ENCODE measurements at places on chromosomes 4 and X.

DNA sequence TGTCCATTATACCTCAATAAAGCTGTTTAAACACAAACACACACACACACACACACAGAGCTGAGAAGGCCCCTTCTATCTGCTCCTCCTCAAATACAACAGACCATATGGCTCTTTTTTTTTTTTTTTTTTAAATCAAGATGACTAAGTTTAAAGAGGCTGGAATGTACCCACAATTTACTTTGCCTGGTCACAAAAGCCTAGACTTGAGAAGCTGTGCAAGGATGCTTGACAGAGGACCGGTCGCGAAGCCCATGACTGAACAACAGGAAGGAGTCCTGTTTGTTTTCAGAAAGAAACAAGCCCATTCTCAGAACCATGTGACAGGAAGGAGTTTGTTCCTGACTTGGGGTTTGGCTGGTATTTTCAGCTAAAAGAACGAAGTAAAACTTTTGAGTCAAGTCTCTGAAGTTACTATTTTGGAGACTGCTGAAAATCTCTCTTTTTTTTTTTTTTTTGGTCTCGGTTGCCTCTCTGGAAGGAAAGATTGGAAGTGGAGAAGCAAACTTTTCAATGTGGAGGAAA, 650.9 kb upstream of the TENM3 start:
- DNase-seq = no peak

GRCh38 chr4:94442251-94442650, 9.5 kb upstream of the PDLIM5 start:
- DNase-seq = no peak

DNA sequence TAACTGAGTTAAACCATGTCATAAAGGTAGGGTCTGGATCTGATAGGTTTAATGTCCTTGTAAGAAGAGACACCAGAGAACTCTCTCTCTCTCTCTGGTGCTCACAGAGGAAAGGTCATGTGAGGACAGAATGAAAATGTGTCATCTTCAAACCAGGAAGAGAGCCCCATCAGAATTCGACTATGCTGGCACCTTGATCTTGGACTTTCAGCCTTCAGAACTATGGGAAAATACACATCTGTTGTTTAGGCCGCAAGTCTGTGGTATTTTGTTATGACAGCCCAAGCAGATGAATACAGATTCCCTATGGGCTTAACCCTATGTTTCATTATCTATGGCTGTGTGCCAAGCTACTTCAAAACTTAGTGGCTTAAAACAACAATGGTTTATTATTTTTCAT, 105.5 kb upstream of the DDIT4L start:
- no peak for DNase-seq

- DNase-seq = no peak
Observed at GRCh38 chr4:136575146-136575545, 957.1 kb downstream of the PCDH18 start.

- DNase-seq = no peak
Observed at GRCh38 chr4:82589756-82590155, 28.0 kb upstream of the TMEM150C start.

DNA sequence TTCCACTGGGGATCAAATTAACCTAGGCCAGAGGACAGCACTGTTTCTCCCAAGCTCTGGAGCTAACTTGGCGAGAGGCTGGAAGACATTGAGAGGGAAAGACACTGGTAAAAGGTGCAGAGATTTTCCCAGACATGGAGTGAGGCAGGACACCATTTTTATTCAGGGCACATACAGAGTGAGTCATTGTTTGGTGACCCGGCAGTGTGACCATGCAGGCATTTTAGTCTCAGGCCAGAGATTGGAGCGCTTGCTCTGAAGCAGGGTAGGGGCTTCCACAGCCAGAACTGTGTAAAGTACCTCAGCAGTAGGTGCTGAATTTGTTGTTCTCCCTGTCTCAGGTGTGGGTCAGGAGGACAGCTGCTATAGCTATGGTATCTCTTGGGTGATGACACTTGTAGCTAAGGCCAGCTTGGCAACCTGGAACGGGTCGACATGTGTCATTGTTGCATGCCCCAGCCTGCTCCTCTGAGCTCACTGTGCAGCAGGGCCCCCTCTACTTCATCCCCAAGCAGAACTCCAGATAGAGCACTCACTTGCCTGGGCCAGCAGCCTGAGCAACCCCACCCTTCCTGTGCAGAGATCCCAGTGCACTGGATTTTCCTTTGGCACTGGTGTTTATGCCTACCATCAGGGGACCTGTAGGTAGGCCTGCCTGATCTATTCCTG, 79.8 kb upstream of the ATP8A1 start:
- no peak for DNase-seq

- DNase-seq = no peak
Observed at GRCh38 chrX:100830547-100830946, 10.4 kb downstream of the CSTF2 start.

DNA sequence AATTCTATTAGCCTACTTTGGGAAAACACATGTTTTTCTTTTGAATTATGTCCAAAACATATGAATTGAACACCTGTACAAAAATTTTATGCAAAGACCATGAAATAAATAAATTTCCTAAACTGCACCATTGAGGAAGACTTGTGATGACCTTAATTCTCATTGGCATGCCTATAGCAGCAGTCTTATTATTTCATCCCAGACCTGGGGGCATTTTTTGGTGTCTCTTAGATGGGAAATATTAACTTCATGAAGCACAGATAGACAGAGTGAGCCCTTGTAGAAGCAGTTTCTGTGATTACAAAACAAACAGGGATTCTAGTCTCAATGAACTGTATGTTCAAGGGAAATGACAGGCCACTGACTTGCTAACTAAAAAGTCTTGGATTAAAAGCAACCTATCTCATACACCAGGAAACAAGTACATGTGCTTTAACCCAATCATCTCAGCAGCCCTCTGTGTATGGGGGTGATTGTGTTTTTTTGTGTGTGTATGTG, 32.0 kb upstream of the HPGD start:
- DNase-seq = no peak

DNA sequence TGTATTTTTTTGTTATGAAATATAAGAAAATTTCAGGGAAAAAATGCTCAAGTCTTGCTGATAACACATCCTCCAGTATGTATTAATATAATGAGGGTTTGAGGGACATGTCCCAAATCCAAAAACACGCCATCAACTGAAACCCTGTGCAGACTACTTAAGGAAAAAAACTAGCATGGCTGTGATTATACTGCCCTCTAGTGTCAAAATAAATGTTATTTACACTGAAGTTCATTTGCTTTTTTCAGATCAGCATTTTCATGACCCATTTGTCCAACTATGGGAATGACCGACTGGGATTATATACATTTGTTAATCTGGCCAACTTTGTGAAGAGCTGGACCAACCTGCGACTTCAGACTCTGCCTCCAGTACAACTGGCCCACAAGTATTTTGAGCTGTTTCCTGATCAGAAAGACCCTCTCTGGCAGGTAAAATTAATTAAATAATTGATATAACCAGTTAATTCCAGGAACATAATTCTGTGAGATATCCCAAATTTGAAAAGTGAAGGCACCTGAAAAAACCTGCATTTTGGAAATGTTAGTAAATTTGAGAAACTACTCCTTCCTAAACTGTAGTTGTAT, 128.5 kb downstream of the PRSS12 start:
- peak; percentile 38 for DNase-seq

DNA sequence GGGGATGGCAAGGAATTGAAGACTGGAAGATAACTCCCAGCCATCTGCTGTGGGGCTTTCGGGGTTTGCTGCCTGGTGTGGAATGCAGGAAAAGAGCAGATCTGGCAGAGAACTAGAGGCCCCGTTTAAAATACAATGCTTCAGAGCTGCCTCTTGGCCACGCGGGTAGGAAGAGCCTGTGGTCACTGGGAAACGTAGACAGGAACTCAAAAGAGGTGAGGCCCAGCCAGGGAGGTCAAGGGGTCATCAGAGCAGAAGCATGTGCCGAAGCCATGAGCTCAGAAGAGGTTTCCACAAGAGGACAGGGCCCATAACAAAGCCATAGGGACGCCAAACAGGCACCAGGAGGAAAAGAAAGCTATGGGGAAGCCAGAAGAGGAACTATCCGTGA, 14.5 kb upstream of the STS start:
- DNase-seq = no peak

GRCh38 chr4:182429896-182430295, 186.7 kb downstream of the TENM3 start:
- DNase-seq = no peak

GRCh38 chr4:99817309-99817890, 773 bp downstream of the DAPP1 start:
- no peak for DNase-seq

GRCh38 chrX:139224953-139225665, 305.4 kb upstream of the F9 start:
- no peak for DNase-seq

- DNase-seq = no peak
Observed at GRCh38 chrX:22095286-22095685, 63.2 kb downstream of the PHEX start.

DNA sequence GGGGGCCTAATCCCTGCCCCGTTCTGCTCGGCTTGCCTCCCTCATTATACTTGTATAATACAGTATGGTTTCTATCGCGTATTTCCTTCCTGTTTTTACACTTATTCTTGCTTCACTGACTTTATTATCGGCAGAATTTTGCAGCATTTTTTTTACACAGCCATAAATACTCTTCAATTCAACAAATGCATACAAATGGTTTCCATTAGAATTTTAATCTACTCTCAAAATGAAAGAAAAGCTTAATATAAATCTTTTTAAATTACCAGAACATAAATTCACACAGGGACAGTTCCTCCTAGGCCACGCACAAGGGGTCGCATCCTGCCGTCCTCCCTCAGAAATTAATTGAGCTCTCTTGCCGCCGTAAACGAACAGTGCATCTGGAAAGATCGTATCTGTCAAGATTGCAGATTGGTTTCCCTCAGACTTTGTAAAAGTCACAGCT, 42.9 kb downstream of the DCTD start:
- DNase-seq = no peak

GRCh38 chr4:55393461-55394320, 2.1 kb upstream of the TMEM165 start:
- DNase-seq = peak; percentile 55

DNA sequence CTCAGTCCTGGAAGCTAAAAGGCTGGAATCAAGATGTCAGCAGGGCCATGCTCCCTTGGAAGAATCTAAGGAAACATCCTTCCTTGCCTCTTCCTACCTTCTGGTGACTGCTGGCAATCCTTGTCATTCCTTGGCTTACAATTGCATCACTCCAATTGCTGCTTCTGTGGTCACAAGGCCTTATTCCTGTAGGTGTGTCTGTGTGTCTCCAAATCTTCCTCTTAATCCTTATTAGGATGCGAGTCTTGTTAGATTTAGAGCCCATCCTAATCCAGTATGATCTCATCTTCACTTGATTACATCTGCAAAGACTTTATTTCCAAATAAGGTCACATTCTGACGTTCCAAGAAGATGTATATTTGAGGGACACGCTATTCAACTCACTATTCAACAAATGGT, 52.2 kb downstream of the SMIM20 start:
- peak; percentile 50 for DNase-seq

DNA sequence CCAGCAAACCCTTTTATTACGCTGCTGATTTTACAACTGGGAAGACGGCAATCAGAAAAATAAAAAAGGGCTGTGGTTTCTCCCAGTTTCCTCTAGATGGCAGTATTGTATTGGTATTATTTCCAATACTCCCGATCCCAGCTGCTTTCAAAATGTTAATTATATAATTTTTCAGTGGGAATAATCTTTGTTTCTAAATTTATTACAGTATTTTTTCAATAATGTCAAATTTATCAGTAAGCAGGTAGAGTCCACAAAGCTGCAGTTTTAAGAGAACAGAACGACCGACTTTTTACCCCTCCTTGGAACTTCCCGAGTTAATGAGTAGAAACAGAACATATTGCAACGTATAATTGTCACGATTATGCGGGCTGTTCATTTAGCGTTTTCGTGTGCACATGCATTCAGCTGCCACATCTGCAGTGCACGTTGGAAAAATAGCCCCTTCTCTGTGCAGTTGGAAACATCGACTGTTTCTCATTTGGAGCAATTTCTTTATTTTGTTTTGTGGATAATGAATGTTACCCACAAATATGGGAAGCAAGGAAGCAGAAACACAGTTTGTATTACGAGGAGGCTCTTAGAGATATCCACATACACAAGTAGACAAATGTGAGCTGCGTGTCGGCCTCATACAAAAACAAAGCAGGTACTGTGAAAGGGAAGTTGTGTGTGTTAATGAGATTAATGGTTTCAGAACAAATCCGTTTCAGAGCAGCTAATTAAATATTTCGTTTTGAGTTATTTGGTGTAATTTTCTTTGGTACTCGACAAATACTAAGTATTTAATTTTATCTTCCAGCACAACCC, 188.0 kb downstream of the STIM2 start:
- peak; percentile 57 for DNase-seq

GRCh38 chrX:31376408-31377022, 304.7 kb upstream of the FTHL17 start:
- peak; percentile 30 for DNase-seq

DNA sequence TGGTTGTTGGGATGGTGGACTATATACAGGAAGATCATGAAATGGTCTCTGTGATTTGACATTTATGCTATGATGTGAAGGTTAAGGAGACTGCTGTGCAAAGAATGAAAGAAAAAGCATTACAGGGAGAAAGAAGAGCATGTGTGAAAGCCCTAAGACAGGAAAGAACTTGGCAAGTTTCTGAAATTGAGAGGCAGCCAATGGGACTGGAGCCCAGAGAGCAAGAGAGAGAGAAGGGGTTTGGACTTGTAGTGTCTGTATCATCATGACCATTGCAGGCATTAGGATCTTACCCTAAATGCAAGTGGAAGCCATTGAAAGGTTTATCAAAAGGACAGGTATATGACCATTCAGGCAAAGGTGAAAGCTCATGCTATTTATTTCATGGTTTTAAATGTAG, 147.1 kb downstream of the NAA11 start:
- DNase-seq = no peak

- DNase-seq = no peak
Observed at GRCh38 chr4:47876784-47877546, 37.4 kb downstream of the NFXL1 start.

DNA sequence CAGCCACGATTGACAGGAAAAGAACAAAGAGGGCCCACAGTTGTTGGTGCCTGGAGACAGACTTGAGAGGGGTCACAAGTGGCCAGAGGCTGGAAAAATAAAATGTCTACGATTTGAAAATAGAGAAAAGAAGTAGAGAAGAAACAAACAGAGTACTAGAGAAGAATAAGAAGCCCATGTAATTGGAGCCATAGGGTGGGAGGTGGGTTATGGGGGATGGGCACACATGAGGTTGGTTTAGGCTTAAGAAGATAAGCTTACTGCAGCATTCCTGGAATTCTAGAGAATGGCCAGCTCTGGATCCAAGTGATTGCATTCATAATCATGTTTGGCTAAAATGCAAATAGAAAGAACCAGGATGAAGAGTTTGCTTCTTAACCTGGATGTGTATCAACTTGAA, 210.7 kb downstream of the MAML3 start:
- DNase-seq = no peak

- DNase-seq = no peak
Observed at GRCh38 chrX:110723844-110724243, 71.8 kb downstream of the CHRDL1 start.

GRCh38 chr4:55311792-55312488, 34.1 kb upstream of the SRD5A3 start:
- DNase-seq = no peak

- peak; percentile 93 for DNase-seq
Observed at GRCh38 chr4:143184503-143185252, at the start of gene USP38. TSS of gene USP38 (plus strand) at chr4:143184917. CDS start at chr4:143185451, 534 bp downstream.

- no peak for DNase-seq
Observed at GRCh38 chrX:153974003-153974725, 1.6 kb downstream of the TMEM187 start.

All from D341Med (cell line).